Neural crest cell (in vitro differentiated cells): ENCODE measurements at places on chromosomes 1 and 21. TPM values are rescaled to one million over a fixed set of nuclear protein-coding genes. Genes with fewer than 3 reads are reported as not detected.

DNA sequence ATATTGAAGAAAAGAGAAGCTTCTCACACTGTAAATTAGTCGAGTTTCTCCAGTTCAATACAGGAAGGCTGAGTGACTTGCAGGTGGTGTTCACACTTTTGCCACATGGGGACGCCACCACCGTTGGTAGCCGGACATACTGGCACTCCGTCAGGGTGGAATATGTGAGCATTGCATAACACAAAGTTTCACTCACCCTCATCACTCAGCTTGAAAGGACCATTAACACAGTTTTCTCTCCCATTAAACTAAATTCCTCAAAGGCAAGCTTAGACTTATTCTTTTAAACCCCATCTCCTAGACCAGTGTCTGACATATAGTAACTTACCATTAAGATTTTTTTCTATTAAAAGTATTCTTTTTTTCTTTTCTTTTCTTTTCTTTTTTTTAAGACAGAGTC is 105.3 kb upstream of the SERBP1 start:
- no peaks in the 10 kb centered on the region for H3K27me3 ChIP-seq
- no peak overlapping the region for H3K4me3 ChIP-seq
- peak; percentile 53 for DNase-seq
- H3K4me1 ChIP-seq = peaks cover 12% of the 10 kb centered on the region

DNA sequence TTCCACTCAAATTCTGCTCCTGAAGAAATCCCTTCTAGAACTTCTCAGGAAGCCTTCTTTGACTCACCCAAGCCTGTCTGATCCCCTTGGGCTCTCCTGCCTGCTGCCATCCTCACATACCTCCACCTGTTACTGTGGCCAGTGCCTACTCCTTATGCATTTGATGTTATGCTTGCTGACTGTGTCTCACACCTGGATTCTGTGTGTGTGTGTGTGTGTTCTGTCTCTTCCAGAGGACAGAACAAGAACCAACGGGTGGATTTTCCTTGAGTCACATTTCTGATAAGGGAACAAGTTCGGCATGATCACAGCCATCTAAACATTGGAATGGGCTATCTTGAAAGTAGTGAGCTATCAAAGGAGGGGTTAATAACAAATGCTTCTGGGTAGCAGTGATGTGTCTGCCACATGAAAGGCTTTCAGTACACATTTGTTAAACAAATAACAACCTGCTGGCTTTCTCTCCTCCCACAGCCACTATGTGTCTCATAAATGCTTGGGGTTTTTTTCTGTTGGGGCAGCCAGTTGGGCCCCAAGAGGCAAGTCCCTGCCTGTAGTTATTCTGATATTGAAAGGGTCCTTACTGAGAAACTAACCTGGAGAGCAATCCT is 8.9 kb upstream of the GPR37L1 start:
- DNase-seq = no peak
- no peak overlapping the region for H3K4me3 ChIP-seq
- peaks cover 12% of the 10 kb centered on the region for H3K4me1 ChIP-seq

- no peak for DNase-seq
- H3K36me3 ChIP-seq = peaks cover 16% of the 10 kb centered on the region
- no peaks in the 10 kb centered on the region for H3K27me3 ChIP-seq
- no peak overlapping the region for H3K27ac ChIP-seq
Observed at GRCh38 chr1:169849346-169850022, 44.2 kb downstream of the SCYL3 start.

GRCh38 chr1:22662318-22662717 is 9.3 kb downstream of the C1QB start:
- no peaks in the 10 kb centered on the region for H3K36me3 ChIP-seq
- H3K4me1 ChIP-seq = peaks cover 11% of the 10 kb centered on the region
- DNase-seq = no peak
- H3K4me3 ChIP-seq = no peak overlapping the region
- no peak overlapping the region for H3K27ac ChIP-seq

DNA sequence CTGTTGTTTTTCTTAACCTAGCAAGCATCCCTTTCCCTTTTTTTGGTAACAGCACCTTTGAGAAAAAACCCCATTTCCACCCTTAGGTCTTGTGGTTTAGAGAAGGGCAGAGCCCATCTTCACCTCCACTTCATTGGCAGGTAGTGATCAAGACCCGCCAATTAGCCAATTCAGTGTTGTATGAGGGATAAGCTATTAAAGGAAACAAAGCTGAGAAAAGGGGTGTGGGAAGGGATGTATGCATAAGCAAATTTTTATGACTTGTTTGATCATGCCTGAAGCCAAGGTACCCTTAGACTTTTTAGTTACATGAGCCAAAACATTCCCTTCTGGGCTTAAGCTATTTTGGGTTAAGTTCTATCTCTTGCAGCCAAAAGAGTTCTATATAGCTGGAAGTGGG is 3.6 kb upstream of the ZNF697 start:
- H3K4me3 ChIP-seq = peak overlapping the region; percentile 8
- H3K36me3 ChIP-seq = no peaks in the 10 kb centered on the region
- H3K27ac ChIP-seq = no peak overlapping the region
- peaks cover 20% of the 10 kb centered on the region for H3K4me1 ChIP-seq

DNA sequence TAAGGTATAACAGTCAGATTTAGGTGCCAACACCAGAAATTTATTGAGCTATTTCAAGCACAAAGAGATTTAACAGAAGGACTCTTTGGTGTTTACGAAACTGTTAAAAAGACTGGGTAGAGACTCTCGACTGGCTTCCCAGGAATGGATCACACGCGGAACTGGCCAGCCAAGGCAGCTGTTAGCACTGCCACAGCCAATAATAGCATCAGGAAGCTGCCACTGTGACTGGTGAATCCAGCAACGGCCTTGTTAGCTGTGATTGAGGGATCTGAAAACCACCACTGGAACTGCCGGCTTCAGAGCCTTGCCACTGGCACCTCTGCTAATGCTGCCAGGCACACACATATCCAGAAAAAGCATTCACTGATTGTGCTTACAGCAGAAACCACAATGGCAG is 10.6 kb upstream of the SIM2 start:
- no peak for DNase-seq
- no peak overlapping the region for H3K4me3 ChIP-seq
- peaks cover 5% of the 10 kb centered on the region for H3K4me1 ChIP-seq

DNA sequence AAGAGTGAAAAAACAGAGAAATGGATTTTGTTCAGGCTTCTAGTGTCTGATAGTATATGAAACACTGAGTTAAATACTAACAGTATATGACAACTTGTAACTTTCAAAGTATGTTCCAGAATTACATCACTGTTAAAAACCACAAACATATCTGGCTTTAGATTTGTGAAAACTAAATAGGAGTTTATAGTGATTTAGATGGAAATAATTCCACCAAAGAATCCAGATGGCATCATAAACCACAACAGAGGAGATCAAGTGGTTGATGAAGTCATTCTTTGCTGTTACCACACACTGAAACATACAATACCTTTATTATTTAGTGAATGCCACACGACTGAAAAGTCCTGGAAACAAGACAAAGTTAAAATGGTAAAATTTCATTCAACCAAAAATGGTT is 37.2 kb downstream of the ALG14 start:
- H3K27ac ChIP-seq = no peak overlapping the region
- no peaks in the 10 kb centered on the region for H3K27me3 ChIP-seq
- no peaks in the 10 kb centered on the region for H3K36me3 ChIP-seq
- no peaks in the 10 kb centered on the region for H3K4me1 ChIP-seq
- no peak for DNase-seq
- no peak overlapping the region for H3K4me3 ChIP-seq

DNA sequence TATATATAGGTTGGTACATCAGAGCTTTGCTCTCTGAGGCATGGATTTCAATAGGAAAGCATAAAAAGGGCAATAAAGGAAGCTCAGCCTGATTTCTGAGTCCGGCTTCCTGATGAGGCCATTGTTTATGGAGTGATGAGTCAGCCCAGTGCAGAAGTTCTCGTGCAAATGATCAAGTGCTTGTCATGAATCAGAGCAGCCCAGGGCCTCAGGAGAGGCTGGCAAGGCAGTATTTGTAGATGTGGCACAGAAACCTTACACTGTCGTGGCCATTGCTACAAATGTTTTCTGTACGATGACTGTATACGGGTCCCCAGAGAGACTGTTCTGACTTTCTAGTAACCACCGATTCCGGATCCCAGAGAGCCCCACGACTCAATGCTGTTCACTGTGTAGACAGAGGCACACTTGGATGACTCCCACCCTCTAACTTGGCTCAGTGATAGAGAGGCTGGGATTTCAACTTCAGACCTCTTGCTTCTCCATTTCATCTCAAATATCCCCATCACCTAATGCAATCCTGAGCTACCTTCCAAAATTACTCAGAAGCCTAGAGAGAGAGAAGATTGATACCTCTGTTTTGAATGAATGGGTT is 26.8 kb downstream of the UMODL1 start:
- H3K36me3 ChIP-seq = peaks cover 2% of the 10 kb centered on the region

DNA sequence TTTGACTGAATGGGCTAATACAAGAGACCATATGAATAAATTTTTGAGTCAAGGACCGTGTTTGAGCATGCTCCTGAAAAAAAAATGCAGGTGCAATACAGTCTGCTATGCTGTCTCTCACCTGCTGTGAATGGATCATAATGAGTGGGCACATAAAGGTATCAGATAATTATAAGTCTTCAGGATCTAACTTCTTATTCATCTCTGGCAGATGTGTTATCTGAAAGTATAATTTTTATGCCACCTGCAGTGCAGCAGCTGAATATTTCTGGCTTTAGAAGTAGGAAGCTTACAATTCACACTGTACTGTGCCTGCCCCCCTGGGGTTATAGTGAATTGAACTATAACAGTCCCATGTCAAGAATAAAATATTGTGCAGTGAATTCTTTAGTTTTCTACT is 333.3 kb downstream of the MRPL39 start:
- no peak overlapping the region for H3K4me3 ChIP-seq
- no peak for DNase-seq
- no peaks in the 10 kb centered on the region for H3K4me1 ChIP-seq
- no peak overlapping the region for H3K27ac ChIP-seq

GRCh38 chr1:158002631-158003405 is 9.4 kb downstream of the KIRREL1 start:
- DNase-seq = no peak
- H3K36me3 ChIP-seq = no peaks in the 10 kb centered on the region

DNA sequence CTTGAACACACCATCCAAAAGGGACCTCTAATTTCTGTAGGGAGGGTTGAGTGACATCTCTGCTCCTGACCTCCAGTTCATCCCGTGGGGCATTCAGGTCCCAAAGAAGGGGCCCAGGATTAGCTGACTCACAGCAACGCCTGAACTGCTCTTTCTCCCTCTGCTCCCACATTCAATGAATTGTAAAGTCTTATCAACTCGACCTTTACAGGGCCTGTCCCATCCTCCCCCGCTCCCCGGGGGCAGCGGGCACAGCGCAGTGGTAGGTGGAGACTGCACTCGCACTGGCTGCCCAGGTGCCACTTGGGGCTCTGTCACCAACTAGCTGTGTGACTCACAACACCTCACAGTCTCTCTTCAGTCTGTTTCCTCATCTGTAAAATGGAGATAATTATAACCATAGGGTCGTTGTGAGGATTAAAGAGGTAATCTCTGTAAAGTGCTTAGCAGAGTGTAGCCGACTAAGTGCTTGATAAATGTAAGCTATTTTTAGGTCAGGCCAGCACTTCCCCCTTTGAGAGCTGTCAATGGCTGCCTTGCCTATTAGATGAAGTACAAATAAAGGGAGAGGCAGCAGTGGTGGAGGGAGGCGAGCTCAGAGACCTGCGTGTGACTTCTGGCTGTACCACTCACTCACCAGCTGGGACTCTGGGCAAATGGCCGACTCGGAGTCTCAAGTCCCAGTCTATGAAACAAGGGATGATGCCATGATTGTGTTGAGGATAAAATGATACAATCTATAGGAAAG is 637 bp upstream of the MYBPHL start:
- no peak overlapping the region for H3K4me3 ChIP-seq
- peaks cover 19% of the 10 kb centered on the region for H3K4me1 ChIP-seq
- H3K27ac ChIP-seq = peak overlapping the region; percentile 97
- DNase-seq = no peak
- H3K27me3 ChIP-seq = no peaks in the 10 kb centered on the region

DNA sequence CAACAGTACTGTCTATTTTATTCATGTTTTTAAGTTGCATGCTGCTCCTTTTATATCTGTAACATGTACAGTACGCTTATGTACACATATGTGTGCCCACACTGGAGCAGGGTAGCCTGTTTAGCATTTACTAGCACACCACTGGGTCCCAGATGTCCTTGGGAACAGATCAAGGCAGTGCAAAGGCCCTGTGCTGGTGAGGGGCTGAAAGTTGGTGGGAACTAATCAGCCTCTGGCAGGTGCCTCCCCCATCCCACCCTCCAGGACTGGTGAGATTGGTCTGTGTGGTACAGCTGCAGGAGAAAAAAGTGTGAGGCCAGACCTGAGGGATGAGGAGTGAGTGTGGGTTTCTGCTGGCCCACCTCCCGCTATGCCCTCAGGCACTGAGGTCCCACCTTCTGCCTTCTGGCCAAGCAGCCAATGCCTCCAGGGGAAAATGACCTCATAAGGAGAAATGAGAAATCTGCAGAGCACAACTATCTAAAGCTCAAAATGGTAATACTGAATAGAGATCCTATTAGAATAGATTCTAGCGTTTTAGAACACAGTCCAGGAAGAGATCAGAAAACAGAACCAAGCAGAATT is 58.9 kb downstream of the POFUT2 start:
- no peaks in the 10 kb centered on the region for H3K4me1 ChIP-seq
- no peak overlapping the region for H3K27ac ChIP-seq
- no peak overlapping the region for H3K4me3 ChIP-seq
- H3K27me3 ChIP-seq = no peaks in the 10 kb centered on the region
- H3K36me3 ChIP-seq = no peaks in the 10 kb centered on the region

DNA sequence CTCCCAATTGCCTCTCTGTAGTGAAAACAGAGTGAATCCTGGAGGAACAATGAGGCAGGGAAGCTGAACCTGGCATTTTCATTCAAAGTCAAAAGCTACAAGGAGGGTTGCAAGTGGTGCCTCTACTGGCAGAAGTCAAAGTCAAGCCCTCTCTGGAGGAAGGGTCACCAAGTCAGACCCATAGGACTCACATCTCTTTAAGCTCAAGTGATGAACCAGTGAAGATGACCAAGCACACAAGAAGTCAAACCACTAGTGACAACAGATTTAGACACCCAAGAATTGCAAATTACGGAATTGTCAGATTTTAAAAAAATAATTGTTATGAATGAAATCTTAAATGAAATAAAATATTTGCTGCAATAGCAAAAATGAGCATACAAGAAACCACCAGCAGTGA is 81.1 kb upstream of the ATP1B1 start:
- H3K36me3 ChIP-seq = no peaks in the 10 kb centered on the region
- no peak for DNase-seq
- H3K4me1 ChIP-seq = no peaks in the 10 kb centered on the region
- no peak overlapping the region for H3K27ac ChIP-seq
- H3K27me3 ChIP-seq = peaks cover 2% of the 10 kb centered on the region

- no peak overlapping the region for H3K4me3 ChIP-seq
- H3K4me1 ChIP-seq = peaks cover 9% of the 10 kb centered on the region
- no peaks in the 10 kb centered on the region for H3K36me3 ChIP-seq
- H3K27me3 ChIP-seq = no peaks in the 10 kb centered on the region
- no peak for DNase-seq
Observed at GRCh38 chr1:7454895-7455784, 316.0 kb upstream of the VAMP3 start.

Gene BGLAP
- 2.5 and 3.0 TPM in 2 replicates for total RNA-seq

Gene GUCA2B
- not detected in 2 replicates for total RNA-seq

Gene PCP4
- 0.45 and 1.1 TPM in 2 replicates for total RNA-seq

Gene GLMN
- 22.8 and 24.8 TPM in 2 replicates for total RNA-seq

Gene AIRE
- not detected in 2 replicates for total RNA-seq
